ENCODE measurements at places on chromosomes 12 and 14.
A peak's percentile ranks its signal among the peaks of the same experiment; 100 is the strongest.

DNA sequence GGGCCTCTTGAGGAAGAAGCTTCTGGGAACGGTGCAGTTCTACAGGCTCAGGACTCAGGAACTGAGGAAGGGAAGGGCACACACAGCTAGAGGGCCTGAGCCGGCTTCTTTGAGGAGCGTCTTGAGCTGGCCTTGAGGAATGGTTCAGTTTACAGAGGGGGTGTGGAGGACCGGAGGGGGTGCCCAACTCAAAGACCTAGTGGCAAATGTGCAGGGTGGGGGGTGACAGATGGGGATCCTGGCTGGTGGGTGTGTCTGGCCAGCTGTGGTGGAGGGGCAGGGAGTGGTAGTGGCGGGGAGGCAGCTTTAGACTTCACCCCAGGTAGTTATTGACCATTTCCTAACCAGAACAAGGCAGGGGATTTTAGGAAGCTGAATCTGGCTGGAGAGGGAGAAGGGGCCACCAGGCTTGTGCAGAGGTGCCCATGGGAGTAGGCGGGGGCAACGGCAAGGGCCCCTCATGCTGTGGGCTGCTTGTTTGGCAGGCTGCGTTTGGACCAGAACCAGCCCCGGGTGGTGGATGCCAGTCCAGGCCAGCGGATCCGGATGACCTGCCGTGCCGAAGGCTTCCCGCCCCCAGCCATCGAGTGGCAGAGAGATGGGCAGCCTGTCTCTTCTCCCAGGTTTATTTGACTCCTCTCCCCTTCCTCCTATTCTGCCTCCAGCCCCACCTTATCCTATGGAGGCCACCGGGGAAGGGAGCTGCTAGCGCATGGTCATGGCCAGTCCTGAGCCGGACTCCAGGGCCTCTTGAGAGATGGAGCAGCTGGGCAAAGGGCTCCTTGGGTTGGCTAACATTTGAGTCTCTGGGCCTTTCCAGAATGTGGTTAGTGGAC lies 27.8 kb downstream of the PAPLN start:
- peaks cover 7% of the 10 kb centered on the region for H3K4me1 ChIP-seq
- DNase-seq, result no peak
- H3K36me3 ChIP-seq, result no peaks in the 10 kb centered on the region

DNA sequence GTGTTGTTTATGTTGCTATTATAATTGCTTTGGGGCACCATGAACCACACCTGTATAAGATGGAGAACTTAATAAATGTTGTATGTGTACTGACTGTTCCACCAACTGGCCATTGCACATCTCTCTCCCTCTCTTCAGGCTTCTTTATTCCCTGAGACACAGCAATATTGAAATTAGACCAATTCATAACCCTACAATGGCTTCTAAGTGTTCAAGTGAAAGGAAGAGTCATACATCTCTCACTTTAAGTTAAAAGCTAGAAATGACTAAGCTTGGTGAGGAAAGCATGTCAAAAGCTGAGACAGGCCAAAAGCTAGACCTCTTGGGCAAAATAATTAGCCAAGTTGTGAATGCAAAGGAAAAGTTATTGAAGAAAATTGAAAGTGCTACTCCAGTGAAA lies 373.3 kb downstream of the RGS6 start:
- no peaks in the 10 kb centered on the region for H3K27me3 ChIP-seq
- no peaks in the 10 kb centered on the region for H3K4me1 ChIP-seq
- H3K36me3 ChIP-seq, result no peaks in the 10 kb centered on the region
- H3K27ac ChIP-seq, result no peak overlapping the region
- DNase-seq, result no peak

DNA sequence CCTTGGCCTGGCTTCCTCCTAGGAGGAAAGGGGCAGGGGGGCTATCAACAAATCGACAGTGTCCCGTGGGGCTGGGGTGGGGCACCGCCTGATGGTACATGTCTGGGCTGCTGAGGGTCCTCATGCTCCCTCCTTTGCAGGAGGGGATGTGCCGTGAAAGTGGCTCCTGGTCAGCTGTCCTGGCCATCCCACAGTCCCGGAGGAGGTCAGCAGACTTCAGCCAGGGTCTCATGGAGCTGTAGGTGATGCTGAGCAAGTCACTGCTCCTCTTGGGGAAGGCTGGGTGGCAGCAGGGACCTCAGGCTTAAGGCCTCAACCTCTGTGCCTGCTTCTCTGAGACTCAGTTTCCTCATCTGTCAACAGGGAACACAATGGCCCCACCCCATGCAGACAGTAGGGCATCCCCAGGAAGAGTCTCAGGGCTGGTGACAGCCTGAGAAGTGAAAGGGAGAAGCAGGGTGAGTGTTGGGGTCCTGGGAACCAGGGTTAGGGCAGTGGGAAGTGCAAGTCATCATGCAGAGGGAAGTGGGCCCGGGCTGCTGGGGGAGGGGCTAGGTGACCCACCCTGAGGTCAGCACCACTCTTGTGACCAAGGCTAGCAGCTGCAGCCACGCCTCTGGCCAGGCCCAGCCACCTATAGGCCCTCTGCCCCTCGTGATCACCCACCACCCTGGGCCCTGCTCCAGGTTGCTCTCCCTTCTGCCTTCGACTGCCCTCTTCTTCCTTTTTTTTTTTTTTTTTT lies 4.4 kb upstream of the TNFAIP2 start:
- no peak for DNase-seq
- no peak overlapping the region for H3K4me3 ChIP-seq
- H3K4me1 ChIP-seq, result peaks cover 36% of the 10 kb centered on the region
- H3K36me3 ChIP-seq, result no peaks in the 10 kb centered on the region
- peaks cover 24% of the 10 kb centered on the region for H3K27me3 ChIP-seq
- H3K27ac ChIP-seq, result peak overlapping the region; percentile 86

GRCh38 chr14:21455592-21455911 lies 371 bp downstream of the CHD8 start:
- peaks cover 12% of the 10 kb centered on the region for H3K4me1 ChIP-seq
- peak overlapping the region; percentile 61 for H3K4me3 ChIP-seq
- no peak for DNase-seq
- peak overlapping the region; percentile 93 for H3K27ac ChIP-seq
- H3K27me3 ChIP-seq, result no peaks in the 10 kb centered on the region

GRCh38 chr14:49720744-49721143 lies 27.8 kb downstream of the KLHDC1 start:
- H3K27ac ChIP-seq, result no peak overlapping the region
- no peak for DNase-seq
- no peak overlapping the region for H3K4me3 ChIP-seq
- no peaks in the 10 kb centered on the region for H3K27me3 ChIP-seq
- H3K4me1 ChIP-seq, result no peaks in the 10 kb centered on the region
- H3K36me3 ChIP-seq, result no peaks in the 10 kb centered on the region

- H3K4me1 ChIP-seq, result no peaks in the 10 kb centered on the region
- H3K4me3 ChIP-seq, result no peak overlapping the region
- peak overlapping the region; percentile 28 for H3K27ac ChIP-seq
- no peaks in the 10 kb centered on the region for H3K36me3 ChIP-seq
- H3K27me3 ChIP-seq, result no peaks in the 10 kb centered on the region
Observed at GRCh38 chr14:62428429-62429203, 616.6 kb downstream of the KCNH5 start.

- no peaks in the 10 kb centered on the region for H3K27me3 ChIP-seq
- H3K4me1 ChIP-seq, result no peaks in the 10 kb centered on the region
- no peak overlapping the region for H3K27ac ChIP-seq
Observed at GRCh38 chr12:113154351-113154973, 4.9 kb downstream of the CFAP73 start.

GRCh38 chr14:34750670-34751069 lies 36.3 kb upstream of the CFL2 start:
- no peaks in the 10 kb centered on the region for H3K4me1 ChIP-seq
- no peak overlapping the region for H3K27ac ChIP-seq
- no peaks in the 10 kb centered on the region for H3K27me3 ChIP-seq
- DNase-seq, result no peak
- H3K36me3 ChIP-seq, result no peaks in the 10 kb centered on the region
- H3K4me3 ChIP-seq, result no peak overlapping the region

DNA sequence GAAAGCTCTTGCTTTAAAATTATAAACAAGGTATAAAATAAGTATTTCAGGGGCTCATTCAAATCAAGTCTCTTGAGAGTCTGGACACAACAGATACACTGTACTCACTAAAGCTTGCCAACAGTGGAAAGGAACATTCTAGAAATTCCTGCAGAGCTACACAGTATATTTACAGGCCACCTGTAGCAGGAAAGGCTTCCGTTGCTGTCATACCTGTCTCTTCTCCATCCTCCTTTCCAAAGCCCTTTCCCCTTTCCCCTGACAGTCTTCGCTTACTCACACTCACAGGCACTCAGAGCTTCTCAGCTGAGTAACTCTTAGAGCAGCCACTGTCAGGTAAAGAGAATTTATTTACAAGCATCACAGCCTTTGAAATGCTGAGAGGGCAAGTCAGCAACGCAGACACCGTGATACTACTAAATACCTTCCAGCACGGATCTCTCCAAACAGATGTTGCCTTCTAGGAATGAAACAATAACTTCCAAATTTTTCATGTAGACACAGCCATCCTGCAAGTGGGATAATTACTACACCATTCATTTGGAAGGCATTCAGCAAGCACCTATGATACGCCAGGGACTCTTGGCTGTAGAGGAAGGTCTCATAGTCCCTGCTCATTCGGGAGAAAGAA lies 167.9 kb downstream of the FOXN3 start:
- DNase-seq, result no peak
- no peak overlapping the region for H3K4me3 ChIP-seq

GRCh38 chr12:61916831-61917230 lies 343.4 kb upstream of the USP15 start:
- H3K36me3 ChIP-seq, result no peaks in the 10 kb centered on the region
- DNase-seq, result no peak
- no peak overlapping the region for H3K4me3 ChIP-seq
- no peaks in the 10 kb centered on the region for H3K27me3 ChIP-seq

- no peaks in the 10 kb centered on the region for H3K4me1 ChIP-seq
- H3K27me3 ChIP-seq, result no peaks in the 10 kb centered on the region
- H3K36me3 ChIP-seq, result no peaks in the 10 kb centered on the region
- no peak for DNase-seq
Observed at GRCh38 chr12:23113781-23114180, 488.8 kb downstream of the ETNK1 start.

- H3K27ac ChIP-seq, result peak overlapping the region; percentile 77
- DNase-seq, result no peak
- H3K4me1 ChIP-seq, result peaks cover 52% of the 10 kb centered on the region
Observed at GRCh38 chr14:69685218-69685616, 73.8 kb downstream of the SUSD6 start.

DNA sequence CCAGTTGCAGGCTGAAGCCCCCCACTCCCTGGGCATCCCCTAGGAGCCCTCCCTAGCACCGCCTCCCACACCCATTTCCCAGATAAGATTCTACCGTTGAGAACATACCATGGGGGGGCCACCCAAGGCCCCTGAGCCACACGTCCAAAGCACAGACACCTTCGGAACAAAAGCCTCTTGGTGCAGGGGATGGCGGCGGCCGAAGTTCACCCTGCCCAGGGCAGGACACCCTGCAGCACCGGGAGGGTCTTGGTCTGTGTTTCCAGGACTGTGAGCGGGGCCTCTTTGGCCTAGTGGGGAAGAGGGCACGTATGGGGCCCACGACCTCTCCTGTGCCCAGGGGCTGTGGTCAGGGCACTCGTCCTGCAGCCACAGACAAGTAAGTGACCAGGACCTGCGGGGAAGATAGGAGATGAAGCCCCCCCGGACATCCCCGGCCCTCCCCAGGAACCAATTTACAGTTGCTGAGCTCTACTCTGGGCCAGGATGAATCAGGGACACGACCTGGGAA lies 154.3 kb upstream of the C14orf180 start:
- no peaks in the 10 kb centered on the region for H3K36me3 ChIP-seq
- H3K27me3 ChIP-seq, result no peaks in the 10 kb centered on the region
- no peak overlapping the region for H3K27ac ChIP-seq
- H3K4me1 ChIP-seq, result no peaks in the 10 kb centered on the region

DNA sequence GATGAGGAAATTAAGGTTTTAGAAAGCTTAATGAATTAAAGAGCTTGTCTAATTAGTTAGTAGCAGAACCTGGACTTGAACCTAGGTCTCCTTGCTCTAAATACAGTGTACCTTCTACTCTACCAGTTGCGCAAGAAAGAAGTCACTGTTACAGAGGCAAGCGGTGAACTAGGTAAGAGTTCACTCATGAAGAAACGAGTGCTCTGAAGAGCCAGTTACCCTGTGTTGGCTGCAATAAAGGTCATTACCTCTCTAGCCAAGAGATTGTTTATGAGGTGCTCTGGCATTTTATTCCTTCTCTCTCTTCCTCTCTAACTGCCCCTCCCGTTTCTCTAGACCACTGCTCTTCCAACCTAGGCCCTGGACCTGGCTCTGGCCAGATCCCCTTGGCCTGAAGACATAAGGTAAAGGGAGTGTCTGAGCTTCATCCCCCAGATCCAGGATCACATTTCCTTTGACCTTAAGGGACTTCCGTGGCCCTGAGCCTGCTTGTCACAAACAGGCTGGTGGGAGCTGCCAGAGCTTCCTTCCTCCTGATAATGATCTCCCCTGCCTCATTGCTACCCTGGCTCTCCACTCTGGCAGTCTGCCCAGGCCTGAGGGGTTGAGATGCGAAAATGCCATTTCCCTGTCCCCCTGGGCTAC lies 1.9 kb downstream of the RNASE7 start:
- H3K4me3 ChIP-seq, result no peak overlapping the region
- no peaks in the 10 kb centered on the region for H3K36me3 ChIP-seq

DNA sequence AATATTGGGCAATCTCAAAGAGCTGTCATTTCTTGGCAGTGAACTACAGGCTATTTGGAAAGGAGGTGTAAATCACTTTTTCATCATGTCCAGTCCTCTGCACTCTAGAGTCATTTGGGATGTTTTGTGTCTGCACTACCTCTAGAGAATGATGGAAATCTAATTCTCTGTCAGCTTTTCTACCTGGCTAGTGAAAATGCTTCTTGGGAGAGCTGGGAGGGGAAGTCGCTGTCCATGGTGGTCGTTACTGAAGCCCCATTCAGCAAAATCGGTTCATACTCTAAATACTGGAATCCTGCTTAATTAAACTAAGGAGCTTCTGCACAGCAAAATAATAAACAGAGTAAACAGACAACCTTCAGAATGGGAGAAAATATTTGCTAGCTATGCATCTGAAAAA lies 251.8 kb downstream of the APAF1 start:
- H3K4me1 ChIP-seq, result peaks cover 4% of the 10 kb centered on the region
- DNase-seq, result no peak
- H3K27me3 ChIP-seq, result peaks cover 7% of the 10 kb centered on the region
- no peaks in the 10 kb centered on the region for H3K36me3 ChIP-seq

GRCh38 chr12:89960607-89961394 lies 252.2 kb upstream of the ATP2B1 start:
- H3K36me3 ChIP-seq, result no peaks in the 10 kb centered on the region
- H3K27ac ChIP-seq, result no peak overlapping the region
- no peak for DNase-seq
- no peak overlapping the region for H3K4me3 ChIP-seq

GRCh38 chr12:123062681-123063486 lies 82.4 kb downstream of the ARL6IP4 start:
- no peak overlapping the region for H3K4me3 ChIP-seq
- no peaks in the 10 kb centered on the region for H3K36me3 ChIP-seq
- no peaks in the 10 kb centered on the region for H3K27me3 ChIP-seq

DNA sequence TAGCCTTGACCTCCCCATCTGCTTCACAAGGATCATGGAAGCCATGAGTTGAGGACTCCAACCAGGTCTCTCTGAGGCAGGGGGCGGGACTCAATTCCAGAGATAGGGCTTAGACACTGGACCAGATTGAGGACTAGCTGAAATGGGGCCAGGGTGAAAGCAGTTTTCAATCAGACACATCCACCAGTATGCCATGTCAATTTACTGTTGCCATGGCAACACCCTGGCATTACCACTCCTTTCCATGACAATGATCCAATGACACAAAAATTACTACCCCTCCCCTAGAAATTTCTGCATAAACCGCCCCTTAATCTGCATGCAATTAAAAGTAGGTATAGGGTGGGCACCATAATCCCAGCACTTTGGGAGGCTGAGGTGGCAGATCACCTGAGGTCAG lies 18.6 kb upstream of the DCAF5 start:
- no peaks in the 10 kb centered on the region for H3K36me3 ChIP-seq
- no peaks in the 10 kb centered on the region for H3K4me1 ChIP-seq
- H3K27ac ChIP-seq, result no peak overlapping the region
- DNase-seq, result no peak
- no peak overlapping the region for H3K4me3 ChIP-seq
- H3K27me3 ChIP-seq, result no peaks in the 10 kb centered on the region

All from esophagus squamous epithelium (tissue), 5 donors.